ENCODE measurements at places on chromosomes 7 and 10. TPM values are rescaled to one million over a fixed set of nuclear protein-coding genes. Genes with fewer than 3 reads are reported as not detected.

DNA sequence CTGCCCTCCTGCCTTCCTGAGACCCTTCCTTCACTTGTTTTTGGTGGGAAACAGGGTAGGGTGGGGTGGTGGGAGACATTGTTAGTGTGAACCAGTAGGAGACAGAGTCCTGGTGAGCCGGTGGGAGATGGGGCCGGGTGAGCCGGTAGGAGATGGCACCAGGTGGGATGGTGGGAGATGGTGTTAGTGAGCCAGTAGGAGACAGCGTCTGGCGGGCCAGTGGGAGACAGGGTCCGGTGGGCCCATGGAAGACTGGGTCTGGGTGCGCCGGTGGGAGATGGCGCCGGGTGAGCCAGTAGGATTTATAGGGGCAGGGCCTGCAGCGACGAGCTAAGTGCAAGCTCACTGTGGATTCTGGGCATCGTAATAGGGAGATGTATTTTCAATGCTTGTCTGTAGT is 116.8 kb downstream of the TRRAP start:
- no peak for DNase-seq

DNA sequence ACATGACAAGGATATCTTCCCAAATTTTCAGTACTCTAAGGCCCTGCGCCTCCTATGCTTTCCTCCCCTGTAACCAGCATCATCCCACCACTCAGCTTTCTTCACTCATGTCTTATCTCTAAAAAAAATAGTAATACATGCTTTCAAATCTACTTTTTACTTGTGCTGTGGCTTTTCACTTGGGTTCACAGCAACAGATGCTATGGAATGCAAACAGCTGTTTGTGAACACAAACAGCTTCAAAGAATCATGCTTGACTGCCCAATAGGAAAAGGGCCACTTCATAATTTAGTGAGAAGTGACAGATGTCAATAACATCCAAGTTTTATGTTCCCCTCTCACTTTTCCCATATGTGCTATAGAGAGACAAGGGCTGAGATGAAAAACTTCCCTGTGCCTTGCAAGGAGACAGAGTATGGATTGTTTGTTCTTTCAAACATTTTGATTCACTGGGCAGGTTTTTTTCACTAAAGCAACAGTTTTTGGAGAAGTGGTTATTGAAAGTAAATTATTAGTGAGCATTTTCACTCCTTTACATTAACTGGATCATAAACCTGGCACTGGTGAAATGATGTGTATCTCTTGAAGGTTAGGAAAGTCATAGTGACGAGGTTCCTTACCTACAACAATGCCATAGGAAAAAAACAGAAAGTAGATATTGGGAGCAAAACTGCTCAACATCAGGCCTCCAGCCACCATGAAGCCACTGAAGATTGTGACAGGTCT is 37.3 kb downstream of the SLC16A9 start:
- DNase-seq: no peak

Gene SLC35B4
- 27.9 TPM for total RNA-seq

Gene MGMT
- total RNA-seq: 6.6 TPM

- no peak for DNase-seq
These were observed 60.5 kb upstream of the ZNRF2 start for GRCh38 chr7:30223896-30224295.
